ENCODE measurements at places on chromosomes 12 and 14.

- DNase-seq, result no peak
Observed at GRCh38 chr14:36771028-36771640, 109.5 kb downstream of the PAX9 start.

GRCh38 chr14:79992407-79993198 is 218.7 kb downstream of the DIO2 start:
- no peak for DNase-seq

GRCh38 chr12:116015525-116015924 is 262.0 kb downstream of the MED13L start:
- peak; percentile 50 for DNase-seq

DNA sequence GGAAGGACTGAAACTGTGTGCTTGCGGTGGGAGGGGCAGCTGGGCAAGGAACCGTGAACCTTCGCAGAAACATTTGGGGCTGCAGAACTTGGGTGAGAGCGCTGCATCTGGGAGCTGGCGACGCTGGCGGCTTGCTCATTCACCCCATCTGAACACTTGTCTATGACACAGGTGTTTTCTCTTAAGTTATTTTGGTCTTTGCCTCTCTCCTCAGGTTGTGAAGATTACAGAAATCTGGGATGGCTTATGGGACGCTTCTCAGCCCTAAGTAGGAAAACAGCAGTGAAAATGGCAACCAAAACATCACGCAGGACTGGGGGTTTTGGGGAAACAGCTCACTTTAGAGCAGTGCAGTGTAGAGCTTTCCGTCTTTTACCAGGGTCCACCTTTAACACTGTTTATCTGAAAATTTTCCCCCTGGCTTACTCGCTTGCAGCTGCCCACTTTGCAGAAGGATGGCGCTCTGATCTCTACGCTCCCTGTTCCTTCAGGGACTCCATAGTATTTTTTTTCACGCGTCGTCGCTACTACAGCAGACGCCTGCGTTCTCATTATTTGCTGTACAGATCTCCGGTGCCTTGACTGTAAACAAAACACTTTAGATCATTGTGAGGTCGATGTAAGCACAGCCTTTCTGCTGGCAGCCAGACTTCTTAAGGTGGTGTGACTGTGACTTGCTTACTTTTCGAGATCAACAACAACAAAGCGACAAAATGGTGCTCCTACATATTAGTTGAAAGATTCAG is 2.7 kb upstream of the CDKN1B start:
- DNase-seq, result peak; percentile 51

DNA sequence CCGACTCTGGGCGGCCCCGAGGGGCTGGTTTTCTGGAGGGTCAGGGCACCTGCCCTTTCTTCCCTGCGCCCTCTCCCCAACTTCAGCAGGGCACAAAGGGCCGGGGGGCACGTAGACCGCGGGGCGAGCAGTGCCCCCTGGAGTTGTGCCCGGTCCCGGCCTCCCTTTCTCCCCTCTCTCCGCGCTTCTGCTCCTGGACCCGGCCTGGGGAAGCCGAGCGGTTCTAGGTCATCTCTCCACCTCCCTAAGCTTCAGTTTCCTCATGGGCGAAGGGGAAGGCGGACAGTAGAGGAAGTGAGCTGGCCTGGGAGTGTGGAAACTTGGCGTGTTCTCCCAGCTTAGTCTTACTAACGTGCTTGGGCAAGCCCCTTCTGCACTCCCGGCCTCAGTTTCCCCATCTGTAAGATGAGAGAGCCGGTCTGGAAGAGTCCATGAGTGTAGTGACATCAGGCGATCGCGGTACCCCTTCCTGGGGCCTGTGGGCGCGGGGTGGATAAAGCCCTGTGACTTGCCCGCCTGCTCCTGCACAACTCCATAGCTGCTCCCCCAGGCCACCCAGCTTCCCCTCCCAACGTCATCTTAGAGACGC is 158.6 kb upstream of the PARP11 start:
- DNase-seq, result peak; percentile 20

- no peak for DNase-seq
Observed at GRCh38 chr12:54719691-54720090, 71.5 kb upstream of the DCD start.

DNA sequence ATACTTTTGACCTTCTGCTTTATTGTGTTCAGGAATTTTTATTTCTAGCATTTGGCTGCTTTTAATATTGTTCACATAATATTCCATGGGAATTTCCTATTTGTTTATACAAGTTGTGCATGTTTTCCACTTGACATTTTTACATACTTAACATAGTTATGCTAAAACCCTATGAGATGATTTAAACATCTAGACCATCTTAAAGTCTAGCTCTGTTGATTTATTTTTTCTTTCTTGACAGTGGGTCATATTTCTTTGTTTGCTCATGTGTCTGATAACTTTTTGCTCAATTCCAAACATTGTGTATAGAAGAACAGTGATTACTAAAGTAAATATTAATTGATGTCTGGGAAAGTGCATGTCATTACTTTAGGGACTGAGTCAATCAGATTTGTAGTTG is 202.1 kb upstream of the PDZRN4 start:
- DNase-seq, result no peak

DNA sequence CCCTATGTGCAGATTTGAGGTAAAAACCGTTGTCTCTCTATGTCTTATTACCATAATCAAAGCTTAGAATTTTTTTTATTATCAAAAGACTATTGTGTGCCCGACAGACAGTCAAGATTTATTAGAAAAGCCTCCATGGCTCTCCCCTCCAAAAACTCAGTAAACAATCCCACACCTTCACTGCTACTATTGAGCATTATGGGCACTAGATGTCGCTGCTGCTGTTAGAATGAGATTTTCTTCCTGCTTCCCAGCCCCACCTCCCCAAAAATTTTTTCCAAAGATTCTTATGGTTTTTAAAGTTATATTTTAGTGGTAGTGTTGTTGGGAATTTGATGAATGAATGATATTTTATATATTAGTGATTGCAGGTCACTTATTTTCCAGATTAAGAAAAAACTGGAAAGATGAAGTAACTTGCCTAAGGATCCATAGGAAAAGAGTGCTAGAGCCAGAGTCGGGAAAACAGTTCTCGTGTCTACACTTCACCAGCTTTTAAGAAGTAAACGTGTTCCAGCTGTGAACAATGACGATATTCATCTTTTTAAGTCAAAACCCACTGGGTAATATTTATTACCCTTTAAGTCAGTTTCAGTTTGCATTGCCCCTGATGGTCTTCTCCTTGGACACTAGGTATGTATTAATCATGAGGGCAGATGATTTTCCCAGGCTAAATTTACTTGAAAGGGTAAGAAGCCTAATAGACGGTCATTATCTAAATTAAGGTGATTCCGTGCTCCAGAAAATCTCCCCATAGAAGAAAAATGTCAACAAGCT is 12.2 kb upstream of the FOXG1 start:
- DNase-seq, result peak; percentile 49

DNA sequence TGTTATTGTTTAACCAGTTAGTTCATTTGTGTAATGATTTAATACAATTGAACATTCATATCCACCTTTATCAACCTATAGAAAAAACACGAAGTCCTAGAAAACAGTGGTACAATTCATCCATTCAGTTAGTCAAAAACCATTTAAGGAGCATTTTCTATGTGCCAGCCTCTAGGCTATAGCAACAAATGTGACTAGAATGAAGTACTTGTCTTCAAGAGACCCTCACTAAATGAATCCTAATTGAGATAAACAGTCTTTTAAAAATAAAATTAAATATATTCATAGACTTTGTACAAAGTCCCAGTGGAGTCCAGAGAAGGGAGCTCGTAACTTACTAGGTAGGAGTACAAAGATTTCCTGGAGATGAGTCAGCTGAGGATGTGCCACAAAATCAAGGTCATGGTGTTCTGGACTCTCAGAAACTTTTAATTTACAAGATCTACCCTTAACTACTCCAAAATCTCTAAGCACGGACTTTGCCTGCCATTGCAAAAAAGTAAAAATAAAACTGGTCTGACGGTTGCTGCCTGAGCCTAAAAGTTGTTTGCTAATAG is 430.7 kb upstream of the DCN start:
- no peak for DNase-seq

- DNase-seq, result no peak
Observed at GRCh38 chr12:128476266-128476665, 209.3 kb downstream of the TMEM132C start.

DNA sequence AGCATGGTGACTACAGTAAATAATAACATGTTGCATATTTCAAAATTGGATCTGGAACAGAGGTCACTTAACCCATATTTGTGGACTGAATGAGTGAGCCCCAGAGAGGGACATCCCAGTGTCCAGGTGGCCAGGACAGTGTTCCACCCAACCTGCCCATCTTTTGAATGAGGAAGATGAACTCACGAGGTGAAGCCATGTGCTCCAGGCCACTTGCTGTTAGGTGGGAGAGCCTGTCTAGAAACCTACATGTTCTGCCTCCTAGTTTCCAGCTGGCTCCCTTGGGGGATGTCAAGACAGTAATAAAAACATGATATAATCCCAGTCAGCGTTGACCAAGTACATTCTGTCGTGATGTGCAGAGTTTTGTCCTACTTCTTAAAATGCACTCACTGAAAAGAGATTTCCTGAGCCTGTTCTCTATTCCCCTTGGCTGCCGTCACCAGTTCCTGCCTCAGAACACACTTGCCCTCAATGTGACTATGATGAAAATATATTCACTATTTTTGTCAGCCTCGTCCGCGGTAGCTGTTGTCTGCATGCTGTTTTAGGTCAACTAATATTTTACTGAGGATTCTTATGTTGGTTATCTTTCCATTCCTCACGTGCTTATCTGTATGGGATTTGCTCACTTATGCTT is 25.7 kb downstream of the TSPAN9 start:
- DNase-seq, result no peak

DNA sequence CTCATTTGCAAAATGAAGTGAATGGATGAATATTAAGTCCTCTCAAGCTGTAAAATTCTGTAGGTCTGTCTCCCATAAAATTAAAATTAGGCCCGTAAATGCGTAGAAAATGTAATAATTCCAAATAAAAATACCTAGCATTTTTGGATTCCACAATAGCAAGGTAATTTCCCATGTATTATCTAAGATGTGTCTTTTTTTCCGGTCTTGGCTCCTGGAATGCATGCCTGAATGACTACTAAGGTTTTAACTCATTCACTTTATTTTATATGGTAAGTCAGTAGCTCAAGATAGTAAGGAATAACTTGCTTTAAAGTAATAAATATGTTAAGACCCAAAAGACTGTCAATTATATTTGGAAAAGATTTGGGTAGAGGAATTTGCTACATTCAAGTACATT is 11.1 kb downstream of the TXNRD1 start:
- DNase-seq, result peak; percentile 68

Data from EL (cell line).